ENCODE measurements at places on chromosomes 3 and 15.

DNA sequence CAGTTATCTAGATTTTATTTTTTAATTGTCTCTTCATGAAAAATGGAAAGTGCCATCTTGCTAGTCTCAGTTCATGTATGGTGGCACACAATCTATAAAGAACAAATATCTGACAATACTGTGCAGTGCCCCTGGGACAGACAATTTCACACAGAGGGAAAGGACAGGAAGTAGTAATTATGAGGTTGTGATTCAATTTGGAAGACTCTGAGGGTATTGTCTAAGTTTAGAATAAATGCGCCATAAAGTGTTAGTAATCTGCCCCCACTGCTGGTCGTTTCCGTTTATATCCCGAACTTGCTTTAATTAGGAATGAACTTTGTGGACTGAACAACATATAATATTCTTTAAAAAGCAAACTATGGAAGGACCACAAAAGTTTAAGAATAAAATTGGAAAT lies 196.4 kb upstream of the SLC24A5 start:
- DNase-seq, result no peak

DNA sequence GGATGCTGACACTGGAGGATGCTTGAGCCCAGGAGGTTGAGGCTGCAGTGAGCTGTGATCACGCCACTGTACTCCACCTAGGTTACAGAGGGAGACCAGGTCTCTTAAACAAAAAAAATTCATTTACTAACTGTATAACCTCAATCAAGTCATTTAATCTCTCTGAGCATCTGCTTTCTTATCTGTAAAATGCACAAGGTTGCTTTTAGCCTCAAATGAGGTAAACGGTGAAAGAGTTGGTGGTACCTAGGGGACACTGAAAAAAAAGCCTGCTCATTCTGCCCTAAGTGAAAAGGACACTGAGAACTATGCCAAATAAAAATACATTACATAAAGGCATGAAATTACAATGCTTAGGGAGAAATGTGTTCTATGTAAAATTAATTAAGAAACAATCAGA lies 3.4 kb downstream of the PP2D1 start:
- no peak for DNase-seq

- no peak for DNase-seq
Observed at GRCh38 chr3:35336601-35337000, 302.7 kb upstream of the ARPP21 start.

- DNase-seq, result no peak
Observed at GRCh38 chr3:2452249-2452648, 353.6 kb downstream of the CNTN4 start.

DNA sequence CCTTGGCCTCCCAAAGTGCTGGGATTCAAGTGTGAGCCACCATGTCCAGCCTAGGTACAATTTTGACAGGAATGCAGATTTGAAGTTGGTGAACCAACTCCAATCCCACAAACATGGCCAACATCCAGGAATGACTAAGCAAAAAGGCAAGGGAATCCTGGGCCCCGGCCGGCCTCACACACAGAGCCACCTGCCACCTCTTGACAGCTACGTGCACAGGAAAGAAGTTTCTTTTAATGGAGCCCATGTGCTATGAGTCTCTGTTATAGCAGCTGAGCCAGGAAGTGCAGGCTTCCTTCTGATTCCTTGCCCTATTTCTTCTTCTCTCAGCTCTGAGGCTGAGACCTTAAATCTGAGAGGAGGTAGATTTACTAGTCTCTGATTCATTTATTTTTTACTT lies 8.8 kb downstream of the TMEM40 start:
- DNase-seq, result no peak

- DNase-seq, result no peak
Observed at GRCh38 chr3:149771652-149772271, 19.5 kb upstream of the COMMD2 start.

DNA sequence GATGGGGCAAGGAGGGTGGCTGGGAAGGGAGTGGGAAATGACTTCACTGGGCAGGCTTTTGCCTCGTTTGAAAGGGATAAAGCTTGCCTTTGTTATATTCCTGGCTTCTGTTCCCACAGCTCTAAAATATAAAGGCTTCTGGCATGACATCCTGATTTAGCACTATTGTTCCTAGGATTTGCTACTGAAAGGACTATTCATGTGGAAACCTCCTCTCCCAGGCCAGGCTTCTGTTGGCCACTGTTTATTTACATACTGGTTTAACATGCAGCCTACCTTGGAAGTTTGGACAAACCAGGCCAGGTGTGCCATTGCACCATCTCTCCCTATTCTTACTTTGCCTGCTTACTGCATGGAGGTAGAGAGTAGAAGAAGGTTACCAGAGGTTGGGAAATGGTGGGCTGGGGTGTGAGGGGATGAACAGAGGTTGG lies 2.4 kb upstream of the LMCD1 start:
- no peak for DNase-seq

DNA sequence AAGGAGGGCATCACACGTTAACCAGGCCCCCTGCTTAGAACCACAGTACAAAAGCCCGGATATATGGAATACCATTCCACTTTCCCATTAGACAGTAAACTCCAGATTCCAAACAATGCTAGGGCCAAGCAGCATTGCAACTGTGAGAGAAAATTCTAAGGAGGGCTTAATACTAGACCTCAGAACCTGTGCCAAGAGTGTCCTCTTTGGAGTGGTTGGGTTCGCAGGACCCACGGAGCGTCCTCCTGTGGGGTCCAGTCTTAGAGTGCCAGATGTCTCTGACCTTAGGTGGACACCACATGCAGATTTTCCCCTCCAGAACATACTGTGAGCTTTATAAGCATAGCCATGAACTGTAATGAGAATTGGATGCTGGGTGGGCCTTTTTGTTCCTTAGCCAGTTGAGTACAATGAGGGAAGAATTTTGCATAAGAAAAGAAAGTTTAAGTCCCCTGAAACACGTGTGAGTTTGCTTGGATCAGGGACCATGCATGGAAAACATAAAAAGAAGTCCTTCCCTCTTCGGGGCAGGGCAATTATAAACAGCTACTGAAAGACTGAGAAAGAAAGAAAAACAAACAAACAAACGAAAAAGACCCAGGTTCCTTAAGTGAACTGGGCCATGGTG lies 325.7 kb downstream of the NEK10 start:
- DNase-seq, result no peak

DNA sequence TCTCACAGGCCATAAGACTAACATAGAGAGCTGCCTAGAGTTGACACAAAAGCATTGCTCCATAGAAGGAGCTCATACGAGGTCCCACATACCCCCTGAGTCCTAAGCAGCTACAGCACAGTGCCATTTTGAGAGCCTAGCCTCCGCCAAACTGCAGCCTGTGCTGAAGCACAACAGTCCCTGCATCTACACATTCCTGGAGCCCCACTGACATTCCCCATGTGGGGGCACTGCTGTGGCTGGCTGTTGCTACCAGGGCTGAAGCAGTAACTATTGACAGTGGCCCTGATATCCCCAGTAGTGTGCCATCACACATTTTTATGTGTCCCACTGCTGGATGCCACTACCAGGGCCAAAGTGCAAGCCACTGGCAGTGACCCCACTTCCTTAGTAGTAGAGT lies 80.3 kb downstream of the CERS3 start:
- DNase-seq, result no peak

- DNase-seq, result no peak
Observed at GRCh38 chr3:3800080-3800455, 837 bp downstream of the LRRN1 start.

DNA sequence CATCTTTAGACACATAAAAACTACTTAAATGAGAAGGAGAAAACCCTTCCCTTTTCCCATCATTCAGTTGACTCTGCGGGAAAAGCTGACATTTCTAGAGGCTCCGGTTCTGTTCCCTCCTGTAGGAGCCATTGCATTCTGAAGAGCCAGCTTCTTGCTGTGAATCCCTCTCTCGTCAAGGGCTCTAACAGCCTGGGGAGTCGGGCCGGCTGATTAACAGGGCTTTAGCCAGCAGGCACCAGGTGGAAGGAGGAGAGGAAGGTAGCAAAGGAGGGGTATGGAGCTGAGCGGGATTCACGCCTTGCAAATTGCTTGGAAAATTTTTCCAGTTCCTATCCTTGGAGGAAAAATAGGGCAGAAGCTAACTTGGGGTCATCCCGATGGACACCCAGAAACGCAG lies 108.3 kb upstream of the UBE2E1 start:
- DNase-seq, result no peak

DNA sequence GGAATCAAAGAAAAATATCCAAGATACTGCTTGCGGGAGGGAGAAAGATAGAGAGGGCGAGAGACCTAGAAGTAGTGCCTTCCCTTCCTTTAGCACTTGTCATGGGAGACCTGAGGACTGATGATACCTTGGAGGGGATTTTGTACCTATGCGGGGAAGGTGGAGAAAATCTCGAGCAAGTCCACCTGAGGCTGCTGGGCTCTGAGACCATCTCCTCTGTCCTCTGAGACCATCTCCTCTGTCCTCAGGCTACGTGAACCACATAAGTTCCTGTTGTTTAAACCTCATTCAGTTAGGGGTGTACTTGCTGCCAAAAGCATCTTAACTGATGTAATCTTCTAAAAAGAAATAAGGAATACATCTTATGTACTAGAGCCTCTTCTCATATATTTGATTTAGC lies 164.9 kb downstream of the NR2F2 start:
- no peak for DNase-seq

GRCh38 chr3:108430540-108430939 lies 79.9 kb downstream of the MYH15 start:
- DNase-seq, result no peak

DNA sequence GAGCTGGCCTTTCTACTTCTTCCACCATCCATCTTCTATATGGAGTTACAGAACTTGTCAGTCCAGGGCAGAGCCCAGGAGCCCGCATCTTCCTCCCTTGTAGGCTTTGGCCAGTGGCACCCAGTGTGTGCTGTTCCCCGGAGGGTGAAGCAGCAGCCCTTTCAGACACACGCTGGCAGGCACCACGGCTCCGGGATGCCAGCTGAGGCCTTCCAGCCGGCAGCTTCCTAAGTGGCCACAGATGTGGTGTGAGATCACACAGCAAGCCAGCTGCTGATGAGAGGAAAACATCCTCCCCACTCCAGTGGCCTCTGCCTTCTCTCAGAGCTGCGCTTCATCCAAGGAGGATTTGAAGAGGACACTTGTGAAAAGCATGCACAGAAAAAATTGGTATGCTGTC lies 24.1 kb downstream of the CRABP1 start:
- DNase-seq, result no peak

GRCh38 chr15:69156736-69157381 lies 3.6 kb upstream of the GLCE start:
- DNase-seq, result no peak

DNA sequence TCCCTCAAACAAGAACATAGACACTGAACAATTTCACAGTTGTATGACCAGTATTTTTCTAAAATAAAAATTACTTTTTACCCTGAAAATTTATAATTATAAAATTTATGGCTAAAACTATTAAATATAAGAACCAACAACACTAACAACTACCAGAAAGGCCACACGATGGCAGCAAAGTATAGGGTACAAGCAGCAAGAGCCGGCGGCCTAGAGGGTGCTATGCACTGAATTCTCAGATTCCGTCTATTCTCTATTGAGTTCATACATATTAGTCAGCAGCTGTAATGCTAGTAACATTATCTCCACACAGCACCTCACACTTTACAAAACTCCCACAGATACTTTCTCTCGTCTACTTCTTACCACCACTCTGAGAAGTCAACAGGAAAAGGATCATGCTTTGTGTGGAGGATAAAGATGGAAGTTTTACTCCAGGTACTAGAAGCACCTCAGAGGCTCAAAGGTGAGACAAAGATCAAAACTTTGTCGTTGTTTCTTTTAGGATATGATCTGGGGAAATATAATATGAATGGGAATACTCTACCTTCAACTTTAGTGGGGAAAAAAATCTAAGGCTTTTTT lies 160.5 kb downstream of the FGF12 start:
- DNase-seq, result peak; percentile 0

DNA sequence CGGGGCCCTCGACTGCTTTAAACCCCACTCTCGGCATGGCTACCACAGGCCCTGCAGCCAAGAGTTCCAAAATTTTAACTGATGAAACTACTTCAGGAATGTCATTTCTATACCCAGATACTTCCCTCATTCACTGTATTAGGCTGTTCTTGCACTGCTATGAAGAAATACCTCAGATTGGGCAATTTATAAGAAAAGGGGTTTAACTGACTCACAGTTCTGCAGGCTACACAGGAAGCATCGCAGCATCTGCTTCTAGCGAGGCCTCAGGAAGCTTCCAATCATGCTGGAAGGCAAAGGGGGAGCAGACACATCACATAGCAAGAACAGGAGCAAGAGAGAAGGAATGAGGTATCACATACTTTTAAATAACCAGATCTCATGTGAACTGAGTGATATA lies 21.6 kb upstream of the ALCAM start:
- no peak for DNase-seq

GRCh38 chr3:169755488-169755887 lies 9.4 kb downstream of the TERC start:
- no peak for DNase-seq

GRCh38 chr15:34718681-34719665 lies 35.8 kb downstream of the GJD2 start:
- no peak for DNase-seq

DNA sequence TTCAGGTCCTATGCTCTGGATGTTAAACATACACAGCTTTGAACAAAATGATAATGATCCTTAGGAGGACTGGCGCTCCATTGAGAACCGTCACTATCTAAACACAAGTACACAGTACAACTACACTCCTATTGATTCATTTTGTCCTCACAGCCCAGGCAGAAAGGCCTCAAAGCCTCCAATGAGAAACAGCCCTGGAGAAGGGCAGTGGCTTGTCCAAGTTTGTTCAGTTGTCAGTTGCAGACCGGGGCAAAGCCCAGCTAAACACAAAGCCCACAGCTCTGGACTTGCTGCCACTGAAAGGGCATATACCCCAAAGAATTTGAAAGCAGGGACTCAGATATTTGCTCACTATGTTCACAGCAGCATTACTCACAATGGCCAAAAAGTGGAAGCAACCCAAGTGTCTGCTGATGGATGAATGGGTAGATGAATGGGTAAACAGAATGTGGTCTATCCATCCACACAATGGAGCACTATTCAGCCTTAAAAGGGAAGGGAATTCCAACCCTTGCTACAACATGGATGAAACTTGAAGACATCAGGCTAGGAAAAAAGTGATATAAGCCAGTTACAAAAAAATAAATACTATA lies 34.7 kb downstream of the NUP210 start:
- DNase-seq, result no peak

DNA sequence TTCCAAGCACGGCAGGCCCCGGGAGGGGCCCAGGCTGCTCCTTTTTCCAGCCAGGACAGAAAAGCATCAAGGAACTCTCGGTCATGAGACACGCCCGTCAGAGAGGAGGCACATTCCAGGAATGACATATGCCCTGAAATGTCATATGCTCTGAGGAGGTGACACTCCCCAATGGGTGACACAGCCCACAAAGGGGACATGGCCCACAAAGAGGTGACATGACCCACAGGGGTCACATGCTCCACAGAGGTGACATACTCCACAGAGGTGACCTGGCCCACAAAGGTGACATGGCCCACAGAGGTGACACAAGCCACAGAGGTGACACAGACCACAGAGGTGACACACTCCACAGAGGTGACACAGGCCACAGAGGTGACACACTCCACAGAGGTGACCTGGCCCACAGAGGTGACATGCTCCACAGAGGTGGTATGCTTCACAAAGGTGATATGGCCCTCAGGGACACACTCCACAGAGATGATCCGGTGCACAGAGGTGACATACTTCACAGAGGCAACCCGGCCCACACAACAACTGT lies 79.2 kb downstream of the ABHD5 start:
- DNase-seq, result no peak
